Caco-2 (cell line): ENCODE measurements at places on chromosomes 12 and 14.

- no peak for DNase-seq
Observed at GRCh38 chr14:77580477-77580876, 36.0 kb downstream of the SPTLC2 start.

DNA sequence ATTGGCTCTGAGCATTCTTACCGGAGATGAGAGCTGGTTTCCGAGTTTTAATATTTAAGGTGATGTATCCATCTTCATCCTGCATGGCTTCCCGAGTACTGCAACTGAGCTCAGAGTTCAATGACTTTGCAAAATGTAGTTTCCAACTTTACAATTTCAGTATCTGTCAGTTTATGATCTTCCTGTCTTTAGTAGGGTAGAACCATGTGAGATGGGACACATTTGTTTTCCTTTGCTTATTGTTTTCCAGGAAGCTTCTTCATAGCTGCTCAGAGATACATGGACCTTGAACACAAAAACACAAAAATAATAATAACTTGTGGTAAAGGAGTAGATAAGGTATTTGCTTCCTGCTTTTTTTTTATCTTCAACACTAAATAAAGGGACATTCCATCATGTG, at the start of gene CLEC1B:
Gene CLEC1B (minus strand): TSS at position 106 of the 400 bp plus-strand sequence. CDS start 21 bp downstream, at position 85.
- no peak for DNase-seq

- DNase-seq = peak; percentile 24
Observed at GRCh38 chr12:102120886-102121285, 903 bp downstream of the PARPBP start.

DNA sequence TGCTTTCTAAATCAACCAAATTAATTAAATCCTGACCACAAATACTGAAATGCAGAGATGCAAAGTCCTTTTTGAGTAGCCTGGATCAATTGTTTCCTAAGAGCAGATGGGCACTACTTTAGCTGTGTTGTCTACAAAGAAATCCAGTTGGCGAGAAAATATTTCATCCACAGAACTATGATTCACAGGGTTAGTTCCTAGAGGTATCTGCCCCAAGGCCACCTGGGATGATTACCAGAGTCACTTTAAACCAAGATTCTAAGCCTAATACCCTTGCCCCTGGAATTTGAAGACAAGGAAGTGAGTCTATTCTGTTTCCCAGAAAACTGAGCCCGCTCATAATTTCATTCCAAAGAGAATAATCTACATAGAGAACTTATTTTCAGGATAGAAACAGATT, 198.4 kb downstream of the PPM1H start:
- no peak for DNase-seq

GRCh38 chr12:68304626-68305025, 27.5 kb downstream of the MDM1 start:
- no peak for DNase-seq

- no peak for DNase-seq
Observed at GRCh38 chr12:76781321-76781720, 17.4 kb downstream of the ZDHHC17 start.

GRCh38 chr12:10211101-10211939, 1.4 kb upstream of the GABARAPL1 start:
- DNase-seq = no peak

GRCh38 chr12:14111230-14111865, 129.9 kb upstream of the GRIN2B start:
- DNase-seq = peak; percentile 57

GRCh38 chr14:58280954-58281787, 17.2 kb upstream of the ARID4A start:
- DNase-seq = no peak

- DNase-seq = peak; percentile 20
Observed at GRCh38 chr12:77152623-77153193, 87.3 kb upstream of the E2F7 start.

DNA sequence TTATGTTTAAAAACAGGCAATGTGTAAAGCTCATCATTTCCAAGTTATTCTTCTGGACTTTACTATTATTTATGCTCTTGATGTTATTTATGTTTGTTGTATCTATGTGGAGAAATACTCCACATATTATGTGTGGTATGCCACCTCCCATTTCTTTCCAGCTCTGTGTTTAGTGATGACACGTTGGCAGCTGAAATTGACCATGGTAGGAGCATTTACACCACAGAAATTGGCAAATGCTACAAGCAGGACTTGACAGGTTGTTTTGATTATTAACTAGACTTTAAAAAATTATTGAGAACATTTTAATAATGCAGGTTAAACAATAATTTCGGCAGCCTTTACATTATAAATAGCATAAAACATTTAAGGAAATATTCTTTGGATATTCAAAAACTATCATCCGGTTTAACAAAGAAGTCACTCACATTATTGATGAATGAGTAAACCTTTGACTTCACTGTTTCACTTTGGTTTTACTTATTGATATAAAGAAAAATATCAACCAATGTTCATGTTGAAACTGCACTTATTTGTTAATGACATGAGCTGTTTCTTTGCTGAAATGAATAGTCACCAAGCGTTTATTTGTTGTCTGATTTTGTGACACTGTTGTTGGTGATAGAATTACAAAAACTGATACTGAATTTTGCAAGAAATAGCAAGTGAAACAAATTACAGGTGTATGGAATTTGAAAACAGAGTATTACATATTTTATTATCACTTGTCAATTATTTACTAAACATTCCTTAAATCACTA, 76.8 kb downstream of the HMGA2 start:
- no peak for DNase-seq

DNA sequence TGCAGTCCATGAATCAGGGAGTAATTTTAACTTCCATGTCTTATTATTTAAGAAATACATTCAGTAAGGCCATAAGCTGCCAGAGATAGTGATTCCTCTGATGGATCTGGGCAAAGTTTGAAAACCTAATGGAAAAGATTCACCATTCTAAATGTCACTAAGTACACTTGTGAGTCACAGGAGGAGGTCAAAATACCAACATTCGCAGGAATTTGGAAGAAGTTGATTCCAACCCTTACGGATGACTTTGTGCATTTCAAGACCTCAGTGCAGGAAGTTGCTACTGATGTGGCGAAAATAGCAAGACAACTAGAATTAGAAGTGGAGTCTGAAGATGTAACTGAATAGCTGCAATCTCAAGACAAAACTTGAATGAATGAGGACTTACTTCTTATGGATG, 69.8 kb downstream of the OSBPL8 start:
- DNase-seq = no peak

- no peak for DNase-seq
Observed at GRCh38 chr14:81166121-81166520, 54.6 kb downstream of the GTF2A1 start.

DNA sequence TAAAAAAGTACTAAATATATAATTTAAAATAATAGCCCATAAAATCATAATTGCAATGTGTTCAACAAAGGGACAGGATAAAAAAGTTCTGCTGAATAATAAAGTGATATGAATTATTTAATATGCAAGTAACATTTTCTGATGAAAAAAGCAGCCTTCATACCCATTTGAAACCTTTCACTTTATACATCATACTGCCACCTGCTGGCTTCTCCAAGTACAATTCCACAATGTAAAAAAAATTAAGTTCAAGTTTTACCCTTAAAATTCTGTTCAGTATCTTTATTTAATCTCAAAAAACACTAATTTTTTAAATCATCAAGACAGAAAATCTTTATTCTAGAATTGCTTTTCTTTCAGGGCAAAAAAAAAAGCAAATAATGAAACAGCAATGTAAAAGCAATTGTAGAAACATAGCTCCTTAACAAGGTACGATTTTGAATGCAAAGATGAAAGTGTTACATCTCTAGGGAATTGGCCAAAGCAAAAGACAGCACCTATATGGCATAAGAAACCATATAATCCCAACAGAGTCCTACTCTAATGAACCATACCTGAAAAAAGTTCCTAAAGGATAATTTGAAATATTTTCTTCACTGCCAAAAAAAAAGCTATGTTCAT, 15.0 kb downstream of the MDM1 start:
- no peak for DNase-seq

DNA sequence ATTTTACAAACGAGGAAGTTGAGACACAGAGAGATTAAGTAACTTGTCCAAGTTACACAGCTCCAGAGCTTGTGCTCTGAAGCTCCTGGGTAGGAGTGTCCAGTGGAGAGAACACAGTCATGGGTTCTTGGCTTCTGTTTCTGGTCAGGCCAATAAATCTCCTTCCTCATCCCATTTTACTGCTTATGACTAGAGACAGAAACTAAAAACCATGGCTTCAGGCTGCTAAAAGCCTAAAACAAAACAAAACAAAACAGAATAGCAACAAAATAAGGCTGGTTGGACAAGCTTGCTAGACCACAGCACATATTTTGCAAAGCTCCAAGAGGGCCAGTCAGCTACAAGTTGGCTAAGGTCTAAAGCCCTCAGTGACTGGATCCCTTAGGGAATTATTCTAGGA, 49.8 kb downstream of the PTGER2 start:
- DNase-seq = no peak

DNA sequence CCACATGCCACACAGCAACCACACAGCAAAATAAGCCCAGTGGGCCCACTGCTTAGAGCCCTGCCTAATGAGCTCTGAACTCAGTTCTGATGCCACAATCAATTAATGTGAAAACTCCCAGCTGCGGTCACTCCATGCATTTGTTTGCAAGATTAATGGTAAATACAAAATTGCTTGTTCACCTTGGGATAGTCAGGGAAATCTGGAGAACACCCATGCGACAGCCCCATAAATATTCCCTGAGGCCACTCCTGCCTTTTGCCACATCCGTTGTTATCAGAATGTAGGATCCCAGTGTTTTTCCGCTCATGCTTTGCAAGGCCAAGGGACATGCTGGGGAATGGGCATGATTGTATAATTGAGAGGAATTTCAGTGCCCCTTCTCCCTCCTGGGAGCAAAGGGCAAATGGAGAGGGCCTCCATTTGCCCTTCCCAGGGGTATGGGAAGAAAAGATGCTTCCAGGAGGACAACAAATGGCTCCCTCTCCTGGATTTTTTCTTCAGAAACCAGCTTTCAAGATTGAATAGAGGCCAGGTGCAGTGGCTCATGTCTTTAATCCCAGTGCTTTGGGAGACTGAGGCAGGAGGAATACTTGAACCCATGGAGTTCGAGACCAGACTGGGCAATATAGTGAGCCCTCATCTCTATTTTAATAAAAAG, 30.8 kb upstream of the CMKLR1 start:
- DNase-seq = no peak

DNA sequence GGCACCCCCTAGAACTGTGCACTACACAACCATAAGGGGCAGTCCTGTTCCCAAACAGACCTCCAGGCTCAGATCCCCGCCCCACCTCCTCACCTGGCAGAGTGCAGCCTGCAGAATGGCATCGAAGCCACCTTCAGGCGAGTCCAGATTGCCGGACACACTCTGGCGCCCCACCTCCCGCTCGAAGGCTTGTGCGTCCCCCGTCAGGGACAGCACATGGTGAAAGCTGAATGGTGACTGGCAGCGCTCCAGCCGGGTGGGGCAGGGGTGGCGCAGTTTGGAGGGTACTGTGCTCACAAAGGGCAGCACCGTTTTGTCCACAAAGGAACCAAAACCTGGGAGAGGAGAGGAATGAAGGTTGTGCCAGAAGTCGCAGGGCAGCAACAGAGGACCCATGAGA, 10.6 kb downstream of the ITGB7 start:
- no peak for DNase-seq

DNA sequence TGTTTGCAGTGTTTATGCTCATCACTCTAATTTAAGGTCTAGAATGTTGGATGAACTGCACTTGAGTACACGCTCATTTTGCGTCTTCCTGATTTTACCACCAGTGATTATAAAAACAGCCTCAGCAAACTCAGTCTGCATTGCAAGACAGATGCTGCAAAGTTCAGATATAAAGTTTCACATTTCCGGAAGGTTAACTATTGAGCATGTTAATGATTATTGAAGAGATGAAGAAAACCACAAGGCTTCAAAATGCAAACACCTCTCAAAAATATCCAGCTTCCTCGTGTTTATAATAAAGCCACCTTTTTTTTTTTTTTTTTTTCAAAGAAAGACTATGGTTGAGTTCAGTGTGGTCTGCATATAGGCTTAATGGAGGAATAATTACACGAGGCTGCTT, 92.1 kb upstream of the BMP4 start:
- no peak for DNase-seq

- DNase-seq = no peak
Observed at GRCh38 chr12:30908076-30908721, 18.3 kb upstream of the TSPAN11 start.

GRCh38 chr14:72925171-72925759, 999 bp upstream of the DCAF4 start:
- no peak for DNase-seq

GRCh38 chr12:52210186-52210924, 18.5 kb upstream of the KRT80 start:
- DNase-seq = no peak

DNA sequence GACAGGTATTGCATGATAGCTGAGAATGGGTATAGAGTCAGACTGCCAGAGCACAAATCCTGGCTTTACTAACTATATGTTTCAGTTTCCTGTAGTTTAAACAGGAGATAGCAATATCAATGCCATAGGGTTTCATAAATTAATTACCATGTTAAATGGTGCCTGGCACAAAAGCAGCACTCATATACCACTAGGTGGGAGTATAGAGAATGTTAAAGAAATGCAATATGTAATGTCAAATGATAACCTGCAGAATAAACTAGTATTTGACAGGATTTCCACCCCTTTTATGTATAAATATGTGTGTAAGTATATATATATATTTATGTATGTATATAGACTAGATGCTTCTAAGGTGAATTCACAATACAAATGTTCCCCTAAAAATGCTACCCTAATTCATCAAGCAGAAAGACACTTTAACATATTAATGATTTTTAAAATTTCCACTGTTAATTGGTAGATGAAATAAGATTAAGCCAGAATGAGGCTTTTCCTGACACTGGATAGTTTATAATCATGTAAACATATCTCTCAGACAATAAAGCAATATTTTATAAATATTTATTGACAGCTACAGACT, 8.6 kb downstream of the WDR89 start:
- DNase-seq = no peak

DNA sequence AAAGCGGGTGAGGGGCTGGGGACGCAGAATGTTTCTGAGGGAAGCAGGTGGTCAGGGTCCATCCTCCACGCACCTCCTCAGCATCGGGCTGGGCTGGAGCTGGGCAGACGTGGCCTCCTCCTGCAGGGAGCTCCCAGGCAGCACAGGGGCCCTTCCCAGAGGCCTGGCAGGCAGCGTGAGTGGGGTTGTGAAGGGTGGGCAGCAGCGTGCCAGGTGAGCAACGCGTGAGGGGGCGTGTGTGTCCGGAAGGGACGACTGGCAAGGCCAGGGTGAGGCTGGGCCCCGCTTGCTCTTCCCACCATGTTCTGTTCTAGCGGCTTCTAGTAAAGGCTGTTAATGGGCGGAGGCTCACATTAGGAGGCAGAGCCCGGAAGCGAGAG, 17.1 kb downstream of the ANKRD9 start:
- no peak for DNase-seq
